ENCODE measurements at places on chromosomes 1 and 21. TPM values are rescaled to one million over a fixed set of nuclear protein-coding genes. Genes with fewer than 3 reads are reported as not detected.

GRCh38 chr1:116019653-116020253 lies 43.4 kb downstream of the SLC22A15 start:
- no peak for DNase-seq
- H3K27me3 ChIP-seq: no peaks in the 10 kb centered on the region
- H3K4me3 ChIP-seq: no peak overlapping the region
- no peak overlapping the region for H3K27ac ChIP-seq

DNA sequence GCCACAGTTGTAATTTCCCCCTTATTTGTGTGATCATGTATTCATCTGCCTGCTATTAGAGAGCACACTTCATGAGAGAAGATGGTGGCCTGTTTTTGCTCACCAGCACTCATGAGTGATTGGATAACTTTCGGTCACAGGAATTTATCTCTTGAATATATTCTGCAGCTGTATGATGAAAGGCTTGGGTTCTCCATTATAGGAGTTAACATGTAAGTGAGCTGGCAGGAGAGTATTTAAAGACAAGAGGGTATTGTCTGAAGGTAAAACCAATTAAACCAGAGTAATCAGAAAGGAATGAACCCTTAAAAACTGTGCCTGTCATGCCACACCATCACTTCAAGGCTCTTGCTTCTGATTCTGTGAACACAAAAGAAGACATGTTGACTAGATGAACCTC lies 574.9 kb upstream of the CAMK1G start:
- no peaks in the 10 kb centered on the region for H3K4me1 ChIP-seq
- H3K36me3 ChIP-seq: no peaks in the 10 kb centered on the region
- H3K4me3 ChIP-seq: no peak overlapping the region
- no peak overlapping the region for H3K27ac ChIP-seq
- H3K27me3 ChIP-seq: no peaks in the 10 kb centered on the region

- H3K36me3 ChIP-seq: no peaks in the 10 kb centered on the region
- H3K4me1 ChIP-seq: no peaks in the 10 kb centered on the region
- H3K4me3 ChIP-seq: no peak overlapping the region
- DNase-seq: no peak
- no peaks in the 10 kb centered on the region for H3K27me3 ChIP-seq
These were observed 109.0 kb downstream of the CACNA1E start for GRCh38 chr1:181592255-181592859.

The RIMKLA gene
- 0.03 TPM for total RNA-seq
